ENCODE measurements at places on chromosomes 12 and 14.

- DNase-seq: no peak
- H3K27me3 ChIP-seq: no peaks in the 10 kb centered on the region
- H3K27ac ChIP-seq: peak overlapping the region; percentile 83
- H3K4me1 ChIP-seq: peaks cover 12% of the 10 kb centered on the region
These were observed 24.2 kb downstream of the CCDC92 start for GRCh38 chr12:123948401-123948795.

DNA sequence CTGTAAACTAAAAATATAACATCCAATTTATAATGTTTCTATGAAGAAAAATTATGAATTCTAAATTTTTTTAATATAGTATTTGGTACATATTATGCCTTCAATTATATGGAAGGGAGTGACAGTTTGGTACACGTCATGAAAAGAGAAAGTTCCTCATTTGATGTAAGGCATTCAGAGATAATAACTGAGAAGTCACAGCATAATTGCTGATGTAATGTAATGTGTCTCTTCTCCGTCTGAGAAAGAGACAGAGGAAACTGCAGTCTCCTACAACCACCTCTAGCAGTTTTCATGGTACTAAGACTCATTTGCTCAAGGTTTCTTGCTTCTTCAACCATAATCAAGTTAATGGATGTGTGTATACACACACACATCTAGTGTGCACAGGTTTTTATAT, 2.3 kb upstream of the CD69 start:
- H3K27me3 ChIP-seq: no peaks in the 10 kb centered on the region
- H3K4me1 ChIP-seq: no peaks in the 10 kb centered on the region
- no peaks in the 10 kb centered on the region for H3K36me3 ChIP-seq
- H3K27ac ChIP-seq: no peak overlapping the region
- no peak overlapping the region for H3K4me3 ChIP-seq
- no peak for DNase-seq

DNA sequence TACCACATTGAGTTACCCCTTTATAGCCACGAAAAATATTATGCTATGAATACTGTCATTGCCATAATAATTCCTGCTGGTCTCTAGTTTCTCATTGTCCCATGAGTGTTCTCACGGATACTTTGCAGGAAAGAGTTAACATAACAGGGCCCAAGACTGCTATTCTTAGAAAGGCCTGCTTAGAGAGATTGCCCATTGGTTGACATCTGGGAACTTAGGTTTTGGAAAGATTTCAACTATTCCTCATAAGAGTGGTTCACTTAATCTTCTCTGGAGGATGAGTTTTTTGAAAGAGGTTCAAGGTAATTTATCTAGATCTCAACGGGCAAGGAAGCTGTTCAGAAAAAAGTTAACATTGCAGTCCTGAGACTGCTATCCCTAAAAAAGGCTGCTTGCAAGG, 18.4 kb upstream of the PRPF39 start:
- no peak for DNase-seq
- H3K4me1 ChIP-seq: peaks cover 6% of the 10 kb centered on the region
- H3K27me3 ChIP-seq: no peaks in the 10 kb centered on the region
- peaks cover 16% of the 10 kb centered on the region for H3K36me3 ChIP-seq
- H3K27ac ChIP-seq: no peak overlapping the region
- no peak overlapping the region for H3K4me3 ChIP-seq

DNA sequence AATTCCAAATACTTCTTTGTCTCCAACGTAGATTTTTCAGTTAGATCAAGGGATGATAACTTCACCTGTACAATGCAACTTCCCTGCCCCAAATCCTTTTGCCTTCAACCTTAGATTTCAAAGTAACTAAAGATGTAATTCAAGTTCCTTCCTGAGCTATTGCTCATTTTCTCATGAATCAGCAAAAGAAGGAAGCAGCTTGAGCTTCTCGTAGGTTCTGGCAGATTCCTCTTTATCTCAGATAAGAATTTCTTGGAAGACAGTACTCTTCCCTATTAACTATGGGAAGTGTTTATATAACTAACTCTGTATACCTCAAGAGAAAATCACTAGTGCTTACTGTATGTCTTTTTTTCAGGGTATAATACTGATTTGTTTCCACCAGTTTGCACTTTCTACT, 203.8 kb downstream of the RASSF9 start:
- no peaks in the 10 kb centered on the region for H3K4me1 ChIP-seq
- no peak overlapping the region for H3K4me3 ChIP-seq
- H3K27me3 ChIP-seq: no peaks in the 10 kb centered on the region
- no peaks in the 10 kb centered on the region for H3K36me3 ChIP-seq
- no peak overlapping the region for H3K27ac ChIP-seq

Measured in endodermal cell (in vitro differentiated cells).